ENCODE measurements at places on chromosomes 2 and 18.
A peak's percentile ranks its signal among the peaks of the same experiment; 100 is the strongest.

DNA sequence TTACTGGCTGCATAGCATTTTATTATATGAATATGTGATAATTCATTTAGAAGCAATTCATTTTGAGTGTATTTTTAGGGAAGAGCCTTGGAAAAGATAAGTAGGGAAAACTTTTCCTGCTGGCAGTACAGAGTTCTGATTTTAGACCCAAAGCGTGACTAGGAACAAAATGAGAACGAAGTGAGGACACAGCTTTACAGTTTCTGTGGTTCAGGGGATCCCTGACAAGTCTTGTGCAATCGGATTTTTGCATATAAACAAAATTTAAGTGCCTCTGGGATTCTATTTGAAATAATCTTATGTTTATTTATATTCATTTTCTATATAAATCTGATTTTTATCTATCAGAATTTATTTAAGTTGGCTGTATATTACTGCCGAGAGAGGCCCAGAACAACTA, 389.1 kb downstream of the LRRTM1 start:
- no peak for DNase-seq

GRCh38 chr18:48917579-48918517, 32.9 kb downstream of the SMAD7 start:
- DNase-seq: no peak

- DNase-seq: no peak
Observed at GRCh38 chr2:162233197-162233596, 10.0 kb downstream of the FAP start.

- DNase-seq: no peak
Observed at GRCh38 chr2:157413326-157414035, 30.4 kb downstream of the CYTIP start.

DNA sequence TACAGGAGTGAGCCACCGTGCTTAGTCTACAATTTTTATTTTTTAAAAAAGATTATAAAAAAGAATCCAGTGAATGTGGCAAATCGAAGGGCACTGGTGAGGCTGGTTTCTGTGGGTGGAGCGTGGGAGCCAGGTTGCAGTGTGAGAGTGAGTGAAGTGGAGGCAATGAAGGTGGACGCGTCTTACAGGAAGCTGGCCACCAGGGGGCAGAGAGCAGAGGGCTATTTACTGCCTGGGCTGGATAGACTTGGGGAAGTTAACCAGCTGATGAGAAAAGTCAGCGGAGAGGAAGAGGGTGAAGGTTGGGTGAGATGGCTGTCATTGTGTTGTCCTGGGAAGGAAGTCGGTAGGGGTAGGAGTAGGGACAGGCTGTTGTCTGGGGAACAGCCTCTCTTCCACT, 6.8 kb downstream of the SCTR start:
- peak; percentile 1 for DNase-seq

- DNase-seq: no peak
Observed at GRCh38 chr2:6630209-6630608, 235.5 kb downstream of the CMPK2 start.

- no peak for DNase-seq
Observed at GRCh38 chr2:119198240-119198840, 25.3 kb upstream of the STEAP3 start.

DNA sequence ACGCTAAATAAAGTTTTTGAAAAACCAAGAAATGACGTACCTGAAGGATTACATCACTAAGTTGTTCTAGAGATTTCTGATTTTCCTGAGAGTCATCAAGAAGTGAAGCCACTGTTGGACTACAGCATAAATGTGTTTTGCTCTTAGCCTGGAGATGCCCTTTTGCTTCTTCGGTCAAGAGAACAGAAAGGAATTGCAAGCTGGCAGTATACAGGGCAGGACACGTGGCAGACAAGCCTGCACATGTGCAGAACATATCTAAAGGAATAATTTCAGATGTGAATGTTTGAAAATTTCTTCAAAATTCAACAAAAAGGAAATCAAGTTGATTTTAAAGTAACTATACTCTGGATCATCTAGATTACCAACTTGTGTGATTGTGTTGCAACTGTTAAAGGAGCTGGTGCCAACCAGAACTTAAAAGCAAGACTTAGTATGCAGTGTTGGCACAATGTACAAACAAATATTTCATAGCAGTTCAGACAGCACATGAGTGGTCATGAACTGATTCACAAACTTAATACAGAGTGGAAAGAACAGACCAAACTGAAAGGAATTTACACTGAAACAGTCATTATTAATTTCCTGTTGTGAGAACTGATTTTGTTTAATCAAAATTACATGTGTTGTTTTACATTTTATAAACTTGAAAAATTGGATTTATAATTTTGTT, 100.4 kb upstream of the CD226 start:
- DNase-seq: no peak

DNA sequence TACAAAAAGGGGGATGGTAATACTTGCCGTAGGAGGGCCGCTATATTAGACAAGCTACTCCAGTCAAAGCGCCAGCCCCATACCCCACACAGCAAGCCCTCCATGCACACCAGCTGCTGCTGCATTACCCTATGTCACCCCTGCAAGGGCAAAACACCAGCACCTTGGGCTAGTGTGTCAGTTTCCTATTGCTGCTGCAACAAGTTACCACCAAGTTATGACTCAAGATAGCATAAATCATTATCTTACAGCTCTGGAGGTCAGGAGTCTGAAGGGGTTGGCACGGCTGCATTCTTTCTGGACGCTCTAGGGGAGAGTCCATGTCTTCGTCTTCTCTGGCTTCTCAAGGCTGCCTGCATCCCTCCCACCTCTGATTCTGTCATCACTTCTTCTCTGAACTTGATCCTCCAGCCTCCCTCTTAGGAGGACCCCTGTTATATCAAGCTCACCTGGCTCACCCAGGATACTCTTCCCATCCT, 88.6 kb upstream of the ACAA2 start:
- DNase-seq: no peak

DNA sequence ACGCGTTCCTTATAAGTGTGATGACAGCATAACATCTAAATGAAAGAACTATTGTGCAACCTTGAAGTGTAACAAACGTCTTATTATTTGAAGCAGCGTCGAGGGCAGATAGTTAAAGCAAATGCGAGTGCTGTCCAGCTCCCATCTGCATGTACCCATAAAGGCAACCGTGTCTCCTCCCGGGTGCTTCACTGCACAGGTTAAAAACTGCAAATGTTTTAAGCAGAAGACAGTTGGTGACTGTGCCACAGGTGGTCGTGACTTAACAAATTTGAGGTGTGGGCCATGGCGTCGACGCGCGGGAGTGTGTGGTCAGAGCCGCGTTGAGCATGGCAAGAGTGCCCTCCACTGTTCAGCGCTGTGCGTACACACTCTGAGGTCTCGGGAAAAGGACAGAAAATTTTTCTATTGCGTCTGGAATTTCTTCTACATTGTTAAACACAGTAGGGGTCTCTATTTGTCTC, 6.4 kb downstream of the SALL3 start:
- no peak for DNase-seq

DNA sequence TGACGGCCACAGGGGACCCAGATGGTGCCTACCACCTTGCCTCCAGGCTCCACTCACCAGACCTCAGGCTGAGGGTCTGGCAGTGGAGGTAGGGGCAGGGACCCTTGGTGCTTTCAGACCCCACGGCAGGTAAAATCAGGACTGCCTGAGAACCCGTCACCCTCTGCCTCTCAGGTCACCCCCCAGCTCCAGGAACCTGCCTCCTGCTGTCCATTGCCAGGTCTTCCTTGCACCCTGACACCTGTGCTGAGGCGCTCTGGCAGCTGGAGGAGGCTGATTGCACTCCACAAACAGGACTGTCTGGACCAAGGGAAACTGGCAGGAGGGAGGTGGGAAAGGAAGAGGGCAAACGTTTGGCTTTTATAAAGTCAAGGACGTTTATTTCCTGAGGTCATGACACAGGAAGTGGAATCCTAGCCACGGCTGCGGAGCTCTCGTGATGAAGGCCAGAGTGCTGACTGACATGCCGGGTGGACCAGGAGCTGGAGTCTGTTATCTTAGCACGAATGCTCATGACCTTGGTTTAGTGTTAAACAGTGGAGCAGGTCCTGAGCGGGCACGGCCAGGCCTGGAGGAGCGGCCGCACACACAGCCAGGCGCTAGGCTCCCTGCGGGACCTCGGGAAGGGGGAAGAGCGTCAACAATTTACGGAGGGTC, 40.5 kb downstream of the ANO7 start:
- DNase-seq: no peak

DNA sequence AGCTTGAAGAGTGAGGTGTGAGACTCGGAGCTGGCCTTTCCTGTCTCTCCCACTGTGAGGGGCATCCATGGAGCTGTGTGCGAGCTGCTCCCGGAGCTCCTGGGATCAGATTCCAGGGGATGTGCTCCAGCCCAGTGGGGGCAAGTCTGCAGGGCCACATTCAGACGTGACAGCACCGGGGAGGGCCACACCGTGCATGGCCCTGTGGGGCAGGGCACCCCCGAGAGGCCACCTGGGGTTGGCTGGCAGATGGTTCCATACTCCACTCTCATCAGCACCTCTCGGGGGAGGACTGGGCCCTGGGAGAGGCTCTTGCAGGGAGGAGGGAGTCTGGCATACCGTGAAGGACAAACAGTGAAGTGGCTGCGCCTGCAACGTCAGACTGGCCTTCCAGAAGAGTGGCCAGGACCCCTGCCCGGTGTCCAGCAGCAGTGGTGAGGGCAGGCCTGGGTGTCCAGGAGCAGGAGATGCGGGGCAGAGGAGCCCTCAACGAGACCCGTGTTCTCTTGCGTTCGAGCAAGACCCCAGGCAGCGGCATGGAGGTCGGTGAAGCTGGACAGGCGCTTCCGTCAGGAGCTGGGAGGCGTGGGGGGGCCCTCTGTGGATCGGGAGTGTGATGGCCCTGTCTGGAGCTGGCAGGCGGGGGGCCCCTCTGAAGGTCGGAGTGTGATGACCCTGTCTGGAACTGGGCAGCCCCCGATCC, 84.3 kb downstream of the ASB1 start:
- no peak for DNase-seq

GRCh38 chr2:150165442-150165841, 322.0 kb downstream of the RND3 start:
- DNase-seq: no peak

GRCh38 chr2:131104487-131105155, 515 bp upstream of the PLEKHB2 start:
- no peak for DNase-seq

GRCh38 chr2:11761259-11761658, 14.8 kb downstream of the LPIN1 start:
- peak; percentile 48 for DNase-seq

DNA sequence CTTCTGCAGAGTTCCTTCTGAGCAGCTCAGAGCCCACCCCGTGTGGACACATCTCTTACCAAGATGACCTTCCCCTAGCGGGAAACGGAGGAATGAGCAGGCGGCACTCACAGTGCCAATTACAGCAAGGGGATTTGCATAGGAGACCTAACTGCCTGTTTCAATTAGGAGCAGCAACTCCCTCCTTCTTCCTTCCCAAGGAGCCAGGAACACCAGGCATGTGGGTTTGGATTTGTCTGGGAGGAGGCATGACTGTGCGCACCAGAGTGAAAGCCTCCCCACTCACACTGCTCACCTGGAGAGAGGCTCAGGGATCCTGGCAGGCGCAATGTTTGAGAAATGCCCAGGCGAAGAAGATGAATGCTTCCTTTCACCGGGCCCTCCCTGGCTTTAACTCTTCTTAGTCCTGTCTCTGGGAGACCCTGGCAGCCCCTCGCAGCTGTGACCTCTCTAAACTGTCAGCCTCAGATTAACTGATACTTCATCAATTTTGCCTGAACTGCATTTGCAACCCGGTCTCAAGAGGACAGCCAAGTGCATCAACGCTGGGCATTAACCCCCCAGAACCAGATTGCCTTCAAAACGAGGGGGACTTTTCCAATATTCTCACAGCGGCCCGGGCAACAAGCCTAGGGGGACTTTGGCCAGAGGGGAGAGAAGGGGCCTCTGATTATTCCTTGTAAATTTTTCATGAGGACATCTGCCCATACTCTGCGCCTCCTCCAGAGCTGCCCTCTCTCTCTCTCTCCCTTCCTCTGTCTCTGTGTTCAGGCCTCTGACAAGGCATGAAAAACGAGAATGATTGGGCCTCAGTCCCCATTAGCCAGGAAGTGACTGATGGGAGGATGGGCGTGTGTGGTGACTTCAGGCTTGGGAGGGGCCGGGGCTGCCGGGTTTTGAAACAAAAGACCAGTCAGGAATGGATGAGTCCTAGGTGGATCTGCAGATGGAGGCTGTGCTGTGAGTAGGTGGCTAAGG, 93.8 kb downstream of the CMPK2 start:
- DNase-seq: no peak

DNA sequence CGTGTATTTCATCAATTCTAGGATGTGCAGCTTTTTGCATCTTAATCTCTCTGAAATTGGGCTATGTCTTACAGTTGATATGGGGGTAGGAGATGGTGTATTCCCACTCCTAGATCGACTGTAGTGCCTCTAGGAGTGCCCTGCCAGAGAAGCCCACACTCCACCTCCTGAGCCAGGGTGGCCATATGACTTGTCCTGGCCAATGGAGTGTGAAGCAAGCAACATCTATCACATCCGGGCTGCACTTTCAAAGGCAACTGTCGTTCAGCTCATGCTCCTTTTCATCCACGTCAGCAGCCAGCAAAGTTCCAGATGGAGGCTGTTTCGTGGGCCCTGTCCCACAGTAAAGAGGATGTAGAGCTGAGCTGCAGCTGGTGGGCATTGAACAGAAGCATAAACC, 149.4 kb upstream of the SLC1A4 start:
- no peak for DNase-seq

DNA sequence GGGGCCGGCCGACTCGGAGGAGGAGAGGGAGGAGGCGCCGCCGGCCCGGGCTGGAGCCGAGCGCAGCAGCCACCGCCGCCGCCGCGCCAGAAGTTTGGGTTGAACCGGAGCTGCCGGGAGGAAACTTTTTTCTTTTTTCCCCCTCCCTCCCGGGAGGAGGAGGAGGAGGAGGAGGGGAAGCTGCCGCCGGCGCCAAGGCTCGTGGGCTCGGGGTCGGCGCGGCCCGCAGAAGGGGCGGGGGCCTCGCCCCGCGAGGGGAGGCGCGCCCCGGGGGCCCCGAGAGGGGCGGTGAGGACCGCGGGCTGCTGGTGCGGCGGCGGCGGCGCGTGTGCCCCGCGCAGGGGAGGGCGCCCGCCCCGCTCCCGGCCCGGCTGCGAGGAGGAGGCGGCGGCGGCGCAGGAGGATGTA, 316 bp downstream of the CRIM1 start:
- no peak for DNase-seq

DNA sequence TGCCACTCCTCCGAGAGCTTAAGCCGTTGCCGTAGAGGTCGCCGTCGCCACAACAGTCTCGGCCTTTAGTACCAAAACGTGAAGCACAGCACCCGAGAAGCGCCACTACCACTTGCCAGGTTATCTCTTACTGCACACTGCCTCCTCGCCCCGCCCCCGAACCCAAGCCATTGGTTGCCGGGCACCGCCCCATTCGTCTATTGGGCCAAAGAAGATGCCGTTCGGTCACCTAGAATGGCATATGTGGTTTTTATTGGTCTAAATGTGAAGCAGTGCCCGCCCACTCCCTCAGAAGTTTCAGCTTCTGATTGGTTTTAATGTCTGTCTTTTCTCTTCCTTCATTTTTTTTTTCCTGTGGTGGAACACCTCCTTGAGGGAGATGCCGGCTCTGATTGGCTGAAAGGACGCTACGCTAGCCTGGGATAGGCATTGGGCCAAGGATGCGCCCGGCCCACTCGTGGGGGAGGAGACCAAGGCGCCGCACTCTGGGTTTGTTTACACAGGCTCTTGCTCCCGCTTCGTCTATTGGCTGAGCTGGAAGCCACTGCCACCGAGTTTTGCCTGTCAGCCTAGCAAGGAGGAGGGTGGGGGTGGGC, at the start of gene PAIP2B:
Gene PAIP2B (minus strand): TSS at position 139 of the 596 bp plus-strand sequence. CDS start 24,514 bp downstream, outside the sequence.
- peak; percentile 84 for DNase-seq
